Kidney epithelial cell (primary cell): ENCODE measurements at places on chromosomes 2 and 18. TPM values are rescaled to one million over a fixed set of nuclear protein-coding genes. Genes with fewer than 3 reads are reported as not detected.
A peak's percentile ranks its signal among the peaks of the same experiment; 100 is the strongest.

GRCh38 chr18:8623549-8624106 is 14.4 kb downstream of the RAB12 start:
- DNase-seq, result no peak

DNA sequence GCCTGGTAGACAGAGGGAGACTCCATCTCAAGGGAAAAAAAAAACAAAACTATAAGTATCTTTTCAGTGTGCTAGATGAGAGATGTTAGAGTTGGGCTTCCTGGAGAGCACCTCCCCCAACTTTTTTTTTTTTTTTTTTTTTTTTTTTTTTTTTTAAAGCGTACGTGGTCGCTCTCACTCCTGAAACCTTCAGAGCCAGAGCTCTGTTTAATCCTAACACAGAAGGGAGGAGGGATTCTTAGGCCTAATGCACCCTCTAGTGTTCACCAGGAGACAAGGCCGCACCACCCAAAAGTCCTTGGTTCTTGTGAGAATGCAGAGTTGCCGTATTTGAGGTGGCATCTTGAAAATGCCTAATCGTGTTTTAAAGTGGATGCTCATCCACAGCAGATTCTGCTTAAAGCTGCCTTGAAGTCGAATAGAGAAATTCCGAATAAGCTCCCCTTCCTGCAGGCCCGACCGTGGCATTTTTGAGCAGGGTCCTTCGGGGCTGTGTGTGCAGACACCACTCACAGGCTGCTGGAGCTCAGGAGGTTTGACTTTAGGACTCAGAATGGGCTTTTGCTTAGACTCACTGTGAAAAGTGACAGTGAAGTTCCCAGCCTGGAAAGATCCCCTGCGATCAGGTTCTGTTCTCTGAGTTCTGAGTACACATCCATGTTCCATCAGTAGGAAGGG is 252.6 kb downstream of the AGAP1 start:
- peak; percentile 50 for DNase-seq

DNA sequence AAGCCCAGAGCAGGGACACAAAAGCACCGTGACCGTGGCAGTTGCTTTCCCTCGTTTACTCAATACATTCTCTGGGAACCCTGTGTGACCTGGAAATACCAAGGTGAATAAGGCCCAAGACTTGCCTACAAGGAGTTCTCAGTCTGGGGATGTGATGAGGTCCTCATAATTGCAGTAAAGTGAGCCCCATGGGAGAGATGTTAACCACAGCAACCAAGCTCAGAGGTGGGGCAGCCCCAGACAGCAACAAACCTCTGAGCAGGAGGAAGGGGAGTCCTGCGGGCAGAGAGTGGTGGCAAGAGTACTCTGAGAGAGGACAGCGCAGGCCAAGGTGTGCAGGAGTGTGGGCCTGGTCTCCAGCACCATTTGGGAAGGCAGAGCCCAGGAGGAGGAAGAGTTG is 91.6 kb downstream of the TTC32 start:
- DNase-seq, result no peak

GRCh38 chr2:178874529-178875240 is 67.5 kb upstream of the TTN start:
- no peak for DNase-seq

DNA sequence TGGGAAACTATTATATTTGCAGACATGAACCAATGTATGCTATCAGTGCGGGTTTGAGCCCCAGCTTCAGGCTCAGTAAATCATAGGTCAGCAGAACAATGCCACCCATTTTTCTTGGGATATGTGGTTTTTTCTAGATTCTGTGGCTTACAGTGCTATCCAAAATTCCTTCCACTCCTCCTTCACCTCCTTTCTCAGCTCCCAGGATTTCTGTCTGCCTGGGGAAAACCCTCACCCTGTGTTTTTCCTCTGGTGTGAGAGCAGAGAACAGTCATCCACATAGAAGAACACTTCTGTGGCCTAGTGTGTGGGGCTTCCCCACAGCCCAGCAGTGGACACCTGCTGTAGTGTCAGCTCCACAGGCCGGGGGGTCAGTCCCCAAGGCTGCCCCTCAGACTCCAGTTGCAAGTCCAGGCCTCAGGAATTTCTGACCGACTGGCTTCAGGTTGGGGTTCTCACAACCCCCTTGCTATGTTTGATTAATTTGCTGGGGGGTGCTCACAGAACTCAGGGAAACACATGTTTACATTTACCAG is 238.2 kb downstream of the LDLRAD4 start:
- no peak for DNase-seq

GRCh38 chr2:51711766-51712165 is 679.8 kb upstream of the NRXN1 start:
- DNase-seq, result no peak

GRCh38 chr18:24231773-24232735 is 93.2 kb downstream of the CABYR start:
- DNase-seq, result no peak

- DNase-seq, result no peak
Measured at GRCh38 chr2:25274868-25275574, 66.7 kb downstream of the DNMT3A start.

The MARS2 gene
- total RNA-seq, result 11.9 and 14.0 TPM in 2 replicates

The BCL11A gene
- total RNA-seq, result 6.7 and 9.2 TPM in 2 replicates

The ANO7 gene
- total RNA-seq, result 1.9 and 2.9 TPM in 2 replicates

The SH3RF3 gene
- total RNA-seq, result 9.6 and 11.3 TPM in 2 replicates

The DHX57 gene
- 12.5 and 15.1 TPM in 2 replicates for total RNA-seq

The POTEF gene
- not detected in 2 replicates for total RNA-seq

The FSHR gene
- total RNA-seq, result not detected in 2 replicates

The LOXL3 gene
- total RNA-seq, result 3.3 and 4.2 TPM in 2 replicates
